T-helper 1 cell treated with Interleukin-12 subunit alpha and Interleukin-12 subunit beta and Interleukin-4 antibody, amounts not matched to agents 30 ng/mL and 1 ng/mL, for 36 hours (primary cell): ENCODE measurements at places on chromosomes 2 and 18. TPM values are rescaled to one million over a fixed set of nuclear protein-coding genes. Genes with fewer than 3 reads are reported as not detected.

FHOD3 gene
- total RNA-seq, result not detected in 2 replicates

TMEM18 gene
- total RNA-seq, result 27.6 and 30.1 TPM in 2 replicates

TMEM198 gene
- 1.0 and 1.3 TPM in 2 replicates for total RNA-seq

FMNL2 gene
- 1.6 and 2.0 TPM in 2 replicates for total RNA-seq

SP9 gene
- not detected in 2 replicates for total RNA-seq

DUSP2 gene
- total RNA-seq, result 71.0 and 74.7 TPM in 2 replicates

MC4R gene
- not detected in 2 replicates for total RNA-seq

KLHL30 gene
- not detected in 2 replicates for total RNA-seq

PLGLB1 gene
- total RNA-seq, result 1.8 and 4.0 TPM in 2 replicates

SLC9A4 gene
- 0.15 and 0.20 TPM in 2 replicates for total RNA-seq

IHH gene
- 0.17 TPM in 1 of 2 replicates, not detected in the other for total RNA-seq

SDC1 gene
- 0.22 TPM in 1 of 2 replicates, not detected in the other for total RNA-seq

SERPINB4 gene
- total RNA-seq, result not detected in 2 replicates

REG1B gene
- not detected in 2 replicates for total RNA-seq

RAB11FIP5 gene
- 16.6 and 16.7 TPM in 2 replicates for total RNA-seq

WDR75 gene
- 58.7 and 68.3 TPM in 2 replicates for total RNA-seq

STEAP3 gene
- total RNA-seq, result 0.05 and 0.15 TPM in 2 replicates

OXER1 gene
- total RNA-seq, result 0.20 and 0.49 TPM in 2 replicates

RBFA gene
- 20.8 and 20.9 TPM in 2 replicates for total RNA-seq

ATL2 gene
- total RNA-seq, result 43.6 and 43.9 TPM in 2 replicates

KCNIP3 gene
- not detected in 2 replicates for total RNA-seq

SPHKAP gene
- total RNA-seq, result not detected in 2 replicates

DTYMK gene
- 60.2 and 65.9 TPM in 2 replicates for total RNA-seq

IL36B gene
- total RNA-seq, result not detected in 2 replicates

CYP20A1 gene
- total RNA-seq, result 25.0 and 26.5 TPM in 2 replicates

KANSL1L gene
- total RNA-seq, result 5.4 and 6.1 TPM in 2 replicates

SLC9A2 gene
- not detected in 2 replicates for total RNA-seq

CCL20 gene
- total RNA-seq, result 0.27 TPM in 1 of 2 replicates, not detected in the other

TMEM247 gene
- not detected in 2 replicates for total RNA-seq

SNORC gene
- 1.2 TPM in 2 replicates for total RNA-seq

NOSTRIN gene
- not detected in 2 replicates for total RNA-seq

RAD51AP2 gene
- total RNA-seq, result not detected in 2 replicates

ANKRD62 gene
- not detected in 2 replicates for total RNA-seq

PLCL1 gene
- total RNA-seq, result 2.5 and 2.7 TPM in 2 replicates
